HuH-7.5 (cell line): ENCODE measurements at places on chromosomes 6 and 20.

DNA sequence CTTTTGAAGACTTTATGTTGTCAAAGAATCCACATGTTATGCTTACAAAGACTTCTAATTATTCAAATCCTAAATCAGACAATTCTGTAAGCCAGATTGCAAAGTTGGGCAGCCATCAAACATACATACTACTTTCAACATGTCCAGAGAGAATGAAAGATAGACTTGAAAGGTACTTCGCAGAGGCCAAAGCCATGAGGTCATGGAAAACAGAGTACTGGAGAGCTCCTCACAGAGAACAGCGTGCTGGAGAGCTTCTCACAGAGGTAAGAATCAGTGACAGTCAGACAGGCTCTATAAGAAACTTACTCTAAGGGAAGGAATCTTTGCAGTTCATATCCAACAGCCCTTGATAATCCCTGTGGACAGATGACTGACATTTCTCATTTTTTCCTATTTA is 400.2 kb downstream of the GJA1 start:
- DNase-seq: no peak

DNA sequence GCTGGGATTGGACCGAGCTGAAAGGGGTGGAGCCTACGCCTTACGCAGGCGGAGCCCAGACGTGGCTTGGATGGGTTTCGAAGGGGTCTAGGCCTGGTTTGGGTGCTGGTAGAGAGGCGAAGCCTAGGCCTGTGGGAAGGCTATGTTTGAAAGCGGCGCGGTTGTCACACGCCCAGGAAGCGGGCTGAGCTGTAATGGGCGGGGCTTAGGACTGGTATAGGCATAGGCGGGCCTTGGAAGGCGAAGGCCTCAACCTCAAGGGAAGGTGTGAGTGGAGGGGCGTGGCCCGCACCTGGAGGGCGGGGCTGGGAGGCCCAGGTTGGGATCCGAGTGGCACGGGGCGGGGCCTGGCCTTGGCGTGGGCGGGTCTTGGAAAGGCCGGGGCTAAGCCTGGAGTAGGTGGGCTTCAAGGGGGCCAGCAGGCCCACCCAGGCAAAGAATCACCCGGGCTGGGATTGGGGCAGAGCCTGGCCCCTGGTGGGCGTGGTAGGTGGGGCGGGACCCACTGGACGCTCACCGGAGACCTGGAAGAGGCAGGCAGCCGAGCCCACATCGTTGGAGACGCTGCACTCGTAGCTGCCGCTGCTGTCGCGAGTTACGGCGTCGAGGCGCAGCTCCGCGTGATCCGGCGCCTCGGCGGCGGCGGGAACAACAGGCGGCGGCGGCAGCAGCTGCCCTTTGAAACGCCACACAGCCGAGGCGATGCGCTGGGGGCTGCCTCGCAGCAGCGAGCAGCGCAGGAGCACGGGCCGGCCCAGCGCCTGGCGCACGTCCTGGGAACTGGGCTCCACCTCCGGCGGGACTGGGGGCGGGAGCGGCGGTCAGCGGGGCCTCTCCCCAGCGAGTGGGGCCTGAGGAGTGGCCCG is 49.0 kb downstream of the MDGA1 start:
- DNase-seq: no peak

GRCh38 chr6:16404456-16404855 is 166.1 kb downstream of the GMPR start:
- no peak for DNase-seq

DNA sequence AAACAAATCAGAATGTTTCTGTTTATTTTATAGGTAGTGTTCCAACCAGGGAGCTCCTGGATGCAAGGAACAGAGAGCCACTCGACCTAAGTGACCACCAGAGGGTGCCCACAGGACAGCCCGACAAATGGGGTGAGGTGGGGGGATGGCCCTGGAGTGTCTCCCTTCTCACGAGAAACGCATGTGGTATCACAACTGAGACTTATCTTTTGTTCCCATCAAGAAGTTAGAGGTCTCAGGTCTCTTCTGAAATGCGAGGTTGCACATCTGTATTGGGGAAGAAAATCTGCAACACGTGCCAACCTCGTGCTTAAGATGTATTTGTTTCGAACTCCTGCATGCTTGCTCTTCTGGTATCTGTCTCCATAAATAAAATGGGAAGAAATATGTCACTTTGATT is 104.0 kb downstream of the ISM1 start:
- no peak for DNase-seq

GRCh38 chr6:33205191-33206026 is 954 bp downstream of the HSD17B8 start:
- no peak for DNase-seq

DNA sequence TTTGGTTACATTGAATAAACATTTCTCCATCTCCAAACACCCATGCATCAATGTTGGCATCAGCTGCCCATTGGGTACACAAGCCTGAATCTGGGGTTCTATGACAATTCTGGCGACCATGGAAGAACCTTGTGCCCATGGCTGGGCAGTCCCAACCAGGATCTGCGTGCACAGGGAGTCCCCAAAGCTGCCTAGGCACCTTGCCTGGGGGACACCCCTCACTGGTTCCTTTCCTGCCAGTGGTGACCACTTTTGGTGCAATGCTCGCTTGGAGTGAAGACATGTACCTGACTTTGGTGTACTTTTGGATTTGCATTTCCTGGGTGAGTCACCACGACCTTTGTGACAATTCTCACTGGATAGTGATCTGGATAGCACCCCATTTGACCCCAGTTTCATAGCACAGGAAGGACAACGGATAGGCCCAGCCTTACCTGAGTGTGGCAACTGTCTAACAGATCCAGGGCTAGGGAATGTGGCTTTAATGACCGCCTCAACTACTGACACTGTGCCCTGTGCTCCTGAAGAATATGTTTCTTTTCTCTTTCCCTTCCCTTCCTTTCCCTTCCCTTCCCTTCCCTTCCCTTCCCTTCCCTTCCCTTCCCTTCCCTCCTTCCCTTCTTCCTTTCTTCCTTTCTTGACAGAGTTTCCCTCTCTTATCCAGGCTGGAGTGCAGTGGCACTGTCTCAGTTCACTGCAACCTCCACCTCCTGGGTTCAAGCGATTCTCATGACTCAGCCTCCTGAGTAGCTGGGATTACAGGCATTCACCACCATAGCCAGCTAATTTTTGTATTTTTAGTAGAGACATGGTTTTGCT is 7.1 kb downstream of the SPINT3 start:
- no peak for DNase-seq

DNA sequence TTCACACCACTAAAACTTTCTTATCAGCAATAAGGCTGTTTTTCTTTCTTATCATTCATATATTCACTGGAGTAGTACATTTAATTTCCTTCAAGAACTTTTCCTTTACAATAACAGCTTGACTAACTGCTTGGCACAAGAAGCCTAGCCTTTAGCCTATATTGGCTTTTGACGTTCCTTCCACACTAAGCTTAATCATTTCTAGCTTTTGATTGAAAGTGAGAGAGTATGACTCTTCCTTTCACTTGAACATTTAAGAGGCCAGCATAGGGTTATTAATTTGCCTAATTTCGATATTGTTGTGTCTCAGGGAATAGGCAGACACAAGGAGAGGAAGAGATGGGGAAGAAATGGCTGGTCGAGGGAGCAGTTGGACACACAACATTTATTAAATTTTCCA is 23.6 kb downstream of the THEMIS start:
- DNase-seq: no peak

DNA sequence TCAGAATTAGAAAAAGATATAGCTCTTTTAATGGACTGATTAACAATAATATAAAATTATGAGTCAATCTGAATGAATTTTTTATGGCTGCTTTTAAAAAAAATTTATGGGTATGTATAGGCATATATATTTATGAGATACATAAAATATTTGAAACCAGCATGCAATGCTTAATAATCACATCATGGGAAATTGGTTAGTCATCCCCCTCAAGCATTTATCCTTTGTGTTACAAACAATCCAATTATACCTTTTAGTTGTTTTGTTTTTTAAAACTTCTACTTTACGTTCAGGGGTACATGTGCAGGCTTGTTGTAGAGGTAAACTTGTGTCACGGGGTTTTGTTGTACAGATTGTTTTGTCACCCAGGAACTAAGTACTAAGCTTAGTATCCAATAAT is 63.4 kb upstream of the HMGCLL1 start:
- no peak for DNase-seq

DNA sequence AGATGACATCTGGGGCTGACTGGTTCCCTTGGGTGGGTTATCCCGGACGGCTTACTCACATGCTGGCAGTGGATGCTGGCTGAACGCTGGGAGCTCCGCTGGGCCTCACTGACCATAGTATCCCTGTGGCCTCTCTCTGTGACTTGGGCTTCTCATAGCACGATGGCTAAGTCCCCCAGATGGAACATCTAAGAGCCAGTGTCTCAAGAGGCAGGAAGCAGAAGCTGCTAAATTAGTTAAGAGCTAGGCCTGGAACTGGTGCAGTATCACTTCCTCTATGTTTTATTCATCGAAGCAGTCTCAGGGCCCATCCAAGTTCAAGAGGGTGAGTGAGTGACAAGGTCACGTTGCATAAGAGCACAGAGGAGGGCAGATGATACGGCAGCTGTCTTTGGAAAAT is 116.5 kb upstream of the LAMP5 start:
- no peak for DNase-seq

GRCh38 chr6:167153521-167153959 is 4.2 kb downstream of the GPR31 start:
- no peak for DNase-seq

DNA sequence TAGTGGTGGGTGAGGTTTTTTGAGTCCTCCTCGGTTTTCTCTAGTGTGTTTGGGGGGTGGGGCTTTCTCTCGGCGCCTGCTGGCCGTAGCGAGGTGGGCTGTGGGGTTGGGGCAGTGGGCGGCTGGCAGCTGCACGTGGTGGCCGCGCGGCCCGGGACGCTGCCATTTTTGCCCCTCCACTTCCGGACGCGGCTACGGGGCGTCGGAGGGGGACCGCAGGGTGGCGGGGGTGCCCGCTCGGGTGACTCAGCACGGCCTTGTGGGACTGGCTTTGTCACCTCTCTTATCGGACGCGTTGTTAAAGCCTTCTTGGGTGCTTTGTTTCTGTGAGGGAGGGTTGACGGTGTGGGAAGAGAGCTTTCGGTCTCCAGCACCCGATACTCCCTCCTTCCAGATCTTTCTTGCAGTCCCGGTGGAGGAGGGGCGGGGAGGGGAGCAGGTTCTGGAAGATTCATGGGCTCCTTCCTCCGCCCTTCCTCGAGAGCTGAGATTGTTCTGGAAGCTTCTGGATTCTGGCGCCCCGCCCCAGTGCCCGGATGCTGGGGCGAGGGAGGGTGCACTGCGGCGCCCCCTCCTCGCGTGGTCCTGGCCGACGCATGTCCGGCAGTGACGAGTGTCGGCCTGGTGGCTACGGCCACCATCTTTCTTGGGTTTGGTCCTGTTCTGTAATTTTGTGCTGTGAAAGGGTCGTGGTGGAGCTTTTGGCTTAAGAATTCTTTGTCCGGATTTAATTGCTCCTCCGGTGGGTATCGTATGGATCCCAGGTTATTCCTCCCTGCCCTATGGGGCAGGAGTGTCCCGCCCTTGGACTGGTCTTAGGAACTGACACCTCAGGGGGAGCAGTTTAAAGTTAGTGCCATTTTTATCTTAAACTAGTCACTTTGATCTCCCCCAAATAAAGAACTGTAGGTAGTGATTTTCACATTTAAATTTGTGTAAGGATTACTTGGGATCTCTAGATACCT is 719 bp downstream of the HSP90AB1 start:
- no peak for DNase-seq

- DNase-seq: no peak
Measured at GRCh38 chr20:51926670-51927305, 124.5 kb upstream of the SALL4 start.

- no peak for DNase-seq
Measured at GRCh38 chr6:37536491-37537190, 36.9 kb upstream of the CCDC167 start.

DNA sequence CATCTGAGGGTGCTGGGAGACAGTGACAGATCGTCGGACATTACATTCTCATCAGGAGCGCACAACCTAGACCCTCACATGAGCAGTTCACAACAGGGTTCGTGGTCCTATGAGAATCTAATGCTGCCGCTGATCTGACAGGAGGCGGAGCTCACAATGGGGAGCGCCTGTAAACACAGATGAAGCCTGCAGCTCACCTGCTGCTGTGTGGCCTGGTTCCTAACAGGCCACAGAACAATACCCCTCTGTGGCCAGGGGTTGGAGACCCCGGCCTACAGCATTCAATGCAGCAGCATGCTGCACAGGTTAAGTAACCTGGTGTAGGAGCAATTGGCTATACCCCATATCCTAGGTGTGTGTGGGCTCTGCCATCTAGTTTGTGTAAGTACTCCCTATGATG is 19.5 kb downstream of the ANKRD60 start:
- no peak for DNase-seq

DNA sequence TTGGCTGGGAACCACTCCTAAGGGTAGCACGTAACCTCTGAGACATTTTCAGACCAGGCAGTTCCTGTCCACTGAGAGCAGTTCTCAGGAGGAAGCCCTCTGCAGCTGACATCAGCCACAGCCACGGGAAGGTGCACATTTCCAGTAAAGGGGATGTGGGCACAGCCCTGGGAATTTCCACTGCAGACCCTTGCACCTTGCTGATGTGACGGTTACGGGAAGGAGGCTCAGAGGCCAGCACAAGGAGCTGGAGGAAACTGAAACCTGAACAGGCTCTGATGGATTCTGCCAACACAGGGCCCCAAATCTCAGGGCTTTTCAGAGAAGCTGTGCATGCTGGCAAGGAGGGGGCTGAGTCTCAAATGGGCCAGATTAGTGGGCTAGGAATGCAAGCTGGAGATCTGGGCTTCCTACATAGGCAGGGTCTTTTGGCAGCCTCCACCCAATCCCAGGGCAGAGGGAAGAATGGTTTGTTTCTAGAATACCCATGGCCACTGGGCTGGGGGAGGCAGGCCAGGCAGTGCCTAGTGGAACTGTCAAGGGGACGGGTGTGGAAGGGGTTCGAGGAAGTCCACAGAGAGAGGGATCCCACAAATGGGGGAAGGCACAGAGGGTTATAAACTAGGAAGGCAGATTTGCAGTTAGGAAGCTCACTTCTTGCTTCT is 14.2 kb downstream of the EBF4 start:
- no peak for DNase-seq

GRCh38 chr6:139850512-139850911 is 476.1 kb upstream of the CITED2 start:
- no peak for DNase-seq

- DNase-seq: peak; percentile 10
Measured at GRCh38 chr6:116633685-116634084, 17.4 kb downstream of the RSPH4A start.

DNA sequence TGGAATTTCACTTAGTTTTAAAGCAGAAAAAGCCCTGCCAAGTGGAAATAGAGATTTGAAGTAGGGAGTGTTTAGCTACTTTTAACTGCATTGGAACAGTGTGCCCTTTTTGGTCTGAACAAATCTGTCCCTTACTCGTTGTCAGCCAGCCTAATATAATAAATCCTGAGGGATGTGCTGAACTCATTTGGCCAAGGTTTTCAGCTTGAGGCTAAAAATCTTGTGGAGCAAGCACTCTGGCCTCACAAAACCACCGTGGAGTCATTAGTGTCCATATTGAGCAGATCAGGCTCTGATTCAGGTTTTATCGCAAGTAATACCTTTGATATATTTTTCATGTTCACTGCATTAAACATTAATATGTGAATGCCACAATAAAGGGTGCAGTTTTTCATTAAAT is 383.5 kb downstream of the FRK start:
- DNase-seq: no peak

GRCh38 chr6:126753606-126754005 is 364.9 kb upstream of the RSPO3 start:
- DNase-seq: no peak

GRCh38 chr20:56628015-56628872 is 862 bp upstream of the TFAP2C start:
- no peak for DNase-seq
